ENCODE measurements at places on chromosomes 4 and X. TPM values are rescaled to one million over a fixed set of nuclear protein-coding genes. Genes with fewer than 3 reads are reported as not detected.

- DNase-seq, result no peak
These were observed 96.4 kb upstream of the C1GALT1C1 start for GRCh38 chrX:120726294-120726693.

Gene SSX4
- not detected for total RNA-seq

Gene MID1
- total RNA-seq, result 63.8 TPM

DNA sequence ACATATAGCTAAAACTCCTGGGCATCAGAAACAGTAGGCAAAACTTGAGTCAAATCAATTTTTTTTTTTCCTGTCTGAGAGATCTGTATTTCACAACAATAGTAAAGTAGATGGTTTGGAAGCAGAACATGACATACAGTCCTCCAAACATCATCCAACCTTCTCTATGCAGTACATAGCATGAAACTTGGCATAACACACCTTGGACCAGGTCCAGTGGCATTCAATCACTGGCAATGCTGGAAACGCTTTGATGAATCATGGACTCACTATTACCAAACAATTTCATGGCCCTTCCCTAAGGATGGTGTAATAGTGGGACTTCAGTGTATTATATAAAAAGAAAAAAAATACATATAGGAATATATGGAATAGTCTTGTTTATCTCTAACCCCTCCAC lies 154.6 kb downstream of the FMR1NB start:
- DNase-seq, result peak; percentile 7

GRCh38 chrX:75297508-75297907 lies 23.6 kb downstream of the UPRT start:
- DNase-seq, result no peak

Gene MAGEA12
- not detected for total RNA-seq
